ENCODE measurements at places on chromosomes 4 and X. TPM values are rescaled to one million over a fixed set of nuclear protein-coding genes. Genes with fewer than 3 reads are reported as not detected.

- no peak for DNase-seq
These were observed 51.0 kb upstream of the WDR17 start for GRCh38 chr4:176014583-176015108.

DNA sequence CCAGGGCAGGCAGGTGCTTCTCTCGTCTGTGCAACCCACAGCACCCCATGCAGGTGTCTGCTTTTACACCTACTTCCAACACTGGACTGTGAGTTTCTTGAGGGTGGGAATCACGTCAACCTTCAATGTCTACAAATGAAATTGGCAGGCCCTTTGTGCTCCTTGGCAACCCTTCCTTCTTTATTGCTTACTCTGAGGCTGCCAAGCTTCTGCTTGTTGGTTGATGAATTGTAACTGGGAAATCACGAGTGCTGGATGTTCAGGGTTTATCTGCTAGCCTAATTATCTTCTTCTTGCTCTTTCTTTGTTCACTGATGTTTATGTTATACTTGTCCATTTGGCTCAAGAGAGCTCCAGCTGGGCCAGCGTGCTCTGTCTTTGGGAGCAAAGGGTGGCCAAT lies 2.5 kb upstream of the DGAT2L6 start:
- DNase-seq: no peak

NALF2 gene
- total RNA-seq: 0.67 TPM

VAMP7 gene
- total RNA-seq: 29.5 TPM

SPANXN3 gene
- not detected for total RNA-seq

PPP2R2C gene
- total RNA-seq: not detected

CYP2U1 gene
- total RNA-seq: 2.8 TPM
